ENCODE measurements at places on chromosomes 3 and 15.

DNA sequence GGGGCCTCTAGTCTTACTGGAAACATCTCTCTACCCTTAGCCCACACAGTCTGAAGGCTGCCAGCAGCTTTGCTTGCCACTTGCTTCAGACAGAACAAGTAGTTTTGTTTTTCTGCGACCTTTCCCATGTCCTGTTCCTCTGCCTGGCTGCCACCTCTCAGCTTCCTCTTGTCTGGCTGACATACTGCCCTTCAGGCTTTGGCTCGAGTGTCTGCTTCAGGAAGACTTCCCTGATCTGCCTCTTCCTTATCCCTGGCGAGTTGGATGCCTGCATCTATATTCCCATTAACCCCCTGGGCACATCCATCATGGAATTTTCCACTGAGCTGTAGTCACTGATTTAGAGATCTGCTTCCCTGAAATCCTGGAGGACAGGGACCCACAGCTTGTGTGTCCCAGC is 25.1 kb upstream of the CPNE9 start:
- no peak for DNase-seq

- no peak for DNase-seq
These were observed 5.9 kb downstream of the KY start for GRCh38 chr3:134644731-134645514.

DNA sequence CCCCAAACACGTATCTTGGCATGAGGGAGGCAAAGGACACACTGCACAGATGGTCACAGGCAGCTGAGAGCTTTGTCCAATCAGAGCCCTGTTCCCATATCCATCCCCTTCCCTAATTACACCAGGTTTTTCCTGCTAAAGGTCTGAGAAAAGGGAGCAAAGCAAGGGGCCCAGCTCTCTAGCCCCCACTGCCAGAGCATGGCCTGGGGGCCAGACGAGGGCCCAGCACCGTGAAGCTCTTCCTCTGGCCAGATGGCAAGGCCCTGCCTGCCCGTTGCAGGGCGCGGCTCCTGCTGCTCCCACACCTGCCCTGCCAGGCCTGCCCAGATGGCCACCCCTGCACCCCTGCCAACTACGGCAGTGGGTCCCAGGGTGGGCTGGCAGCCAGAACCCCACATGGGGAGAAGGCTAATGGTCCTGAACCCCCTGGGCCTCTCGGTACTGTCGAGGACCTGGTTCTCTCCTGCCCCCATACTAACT is 3.2 kb downstream of the SHF start:
- no peak for DNase-seq

DNA sequence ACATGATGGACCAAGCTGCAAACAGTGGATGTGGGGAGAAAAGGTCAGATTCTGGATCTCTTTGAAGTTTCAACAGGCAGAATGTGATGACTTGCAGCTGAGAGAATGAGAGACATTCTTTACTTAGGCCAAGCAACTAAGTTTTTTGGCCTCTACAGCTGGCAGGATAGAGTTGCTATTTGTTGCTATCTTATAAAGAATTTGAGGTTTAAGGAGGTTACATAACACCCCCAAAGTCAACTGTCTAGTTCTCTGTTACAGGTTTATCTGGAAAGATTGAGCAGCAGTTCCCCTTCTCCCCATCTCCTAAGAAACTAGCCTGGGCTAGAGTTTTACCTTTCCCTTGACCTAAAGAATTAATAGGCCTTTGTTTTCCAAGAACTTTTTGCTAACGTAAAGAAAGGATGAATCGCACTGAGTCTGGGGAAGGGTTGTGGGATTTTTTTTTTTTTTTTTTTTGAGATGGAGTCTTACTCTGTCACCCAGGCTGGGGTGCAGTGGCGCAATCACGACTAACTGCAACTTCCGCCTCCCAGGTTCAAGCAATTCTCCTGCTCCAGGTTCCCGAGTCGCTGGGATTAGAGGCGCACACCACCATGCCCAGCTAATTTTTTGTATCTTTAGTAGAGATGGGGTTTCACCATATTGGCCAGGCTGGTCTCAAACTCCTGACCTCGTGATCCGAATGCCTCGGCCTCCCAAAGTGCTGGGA is 26.6 kb upstream of the SLMAP start:
- no peak for DNase-seq

DNA sequence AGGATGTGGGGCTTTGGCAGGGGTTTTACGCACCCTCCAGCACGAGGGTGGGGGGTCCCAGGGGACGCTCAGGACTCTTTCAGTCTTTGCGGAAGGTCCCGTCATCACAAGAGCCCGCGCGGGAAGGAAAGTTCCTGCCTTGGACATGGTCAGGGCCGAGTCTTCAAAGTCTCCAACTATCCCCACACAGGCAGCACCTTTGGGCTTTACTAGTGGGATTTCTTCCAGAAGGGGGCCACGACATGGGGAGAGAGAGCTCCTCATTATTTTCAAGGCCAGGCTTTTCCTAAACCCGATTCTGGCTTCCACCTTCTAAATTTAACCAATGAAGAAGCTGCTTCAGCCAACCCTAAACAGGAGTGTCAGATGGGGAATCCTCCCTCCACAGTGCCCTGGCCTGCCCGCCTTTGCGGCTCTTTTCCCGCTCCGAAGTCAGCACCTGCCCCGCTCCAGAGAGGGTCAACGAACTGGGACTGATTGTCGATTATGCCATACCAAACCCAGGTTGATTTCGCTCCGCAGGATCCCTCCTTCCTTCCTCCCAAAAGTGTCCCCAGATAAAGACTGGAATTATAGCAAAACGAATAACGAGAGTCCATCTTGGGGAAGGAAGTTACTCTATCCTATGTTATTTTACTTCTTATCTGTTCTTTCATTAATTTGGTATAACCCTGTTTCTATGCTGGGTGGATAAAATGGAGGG is 11.0 kb downstream of the SHOX2 start:
- no peak for DNase-seq

DNA sequence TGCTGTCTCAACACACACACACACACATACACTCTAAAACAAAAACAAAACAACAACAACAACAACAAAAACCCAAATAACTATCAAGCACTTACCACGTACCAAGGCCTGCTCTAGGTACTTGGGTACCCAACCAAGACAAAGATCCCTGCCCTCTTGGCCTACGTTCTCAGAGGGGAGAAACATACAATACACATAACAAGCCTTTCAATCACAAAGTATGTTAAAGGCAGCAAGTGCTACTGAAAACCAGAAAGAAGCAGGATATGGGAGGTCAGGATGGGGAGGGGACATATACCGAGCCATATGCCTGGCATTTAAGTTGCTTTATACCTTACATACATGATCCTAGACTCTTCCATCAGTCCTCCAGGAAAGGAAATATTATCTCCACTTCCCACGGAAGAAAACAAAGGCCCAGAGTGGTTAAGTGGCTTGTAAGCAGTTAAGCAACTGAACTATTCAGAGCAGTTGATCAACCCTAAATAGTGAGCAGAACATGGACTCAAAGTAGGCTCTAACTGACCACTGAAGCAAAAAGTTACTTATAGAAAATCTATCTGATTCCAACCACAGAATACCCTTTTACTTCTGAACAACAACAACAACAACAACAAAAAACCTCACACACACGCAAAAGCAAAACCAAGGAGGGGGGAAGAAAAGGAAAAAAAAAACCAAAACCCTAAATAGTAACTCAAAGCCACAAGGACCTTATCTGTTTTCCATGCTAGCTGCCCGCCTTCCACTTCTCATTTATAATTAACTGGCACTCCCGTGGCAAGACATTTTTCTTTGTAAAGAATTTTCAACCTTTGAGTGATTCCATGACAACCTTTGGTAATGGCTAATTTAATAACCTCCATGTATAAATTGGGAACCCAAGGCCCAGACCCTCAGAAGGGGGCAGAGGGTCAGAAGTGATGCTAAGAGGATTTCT is 21.0 kb downstream of the PRICKLE2 start:
- DNase-seq = no peak

- DNase-seq = peak; percentile 31
These were observed 72.7 kb downstream of the MB21D2 start for GRCh38 chr3:192844836-192845525.

- DNase-seq = no peak
These were observed 2.8 kb downstream of the HES1 start for GRCh38 chr3:194138732-194139070.

- DNase-seq = peak; percentile 94
These were observed 43.1 kb upstream of the LIMD1 start for GRCh38 chr3:45551214-45552010.

GRCh38 chr15:92654662-92655061 is 913 bp downstream of the FAM174B start:
- no peak for DNase-seq

DNA sequence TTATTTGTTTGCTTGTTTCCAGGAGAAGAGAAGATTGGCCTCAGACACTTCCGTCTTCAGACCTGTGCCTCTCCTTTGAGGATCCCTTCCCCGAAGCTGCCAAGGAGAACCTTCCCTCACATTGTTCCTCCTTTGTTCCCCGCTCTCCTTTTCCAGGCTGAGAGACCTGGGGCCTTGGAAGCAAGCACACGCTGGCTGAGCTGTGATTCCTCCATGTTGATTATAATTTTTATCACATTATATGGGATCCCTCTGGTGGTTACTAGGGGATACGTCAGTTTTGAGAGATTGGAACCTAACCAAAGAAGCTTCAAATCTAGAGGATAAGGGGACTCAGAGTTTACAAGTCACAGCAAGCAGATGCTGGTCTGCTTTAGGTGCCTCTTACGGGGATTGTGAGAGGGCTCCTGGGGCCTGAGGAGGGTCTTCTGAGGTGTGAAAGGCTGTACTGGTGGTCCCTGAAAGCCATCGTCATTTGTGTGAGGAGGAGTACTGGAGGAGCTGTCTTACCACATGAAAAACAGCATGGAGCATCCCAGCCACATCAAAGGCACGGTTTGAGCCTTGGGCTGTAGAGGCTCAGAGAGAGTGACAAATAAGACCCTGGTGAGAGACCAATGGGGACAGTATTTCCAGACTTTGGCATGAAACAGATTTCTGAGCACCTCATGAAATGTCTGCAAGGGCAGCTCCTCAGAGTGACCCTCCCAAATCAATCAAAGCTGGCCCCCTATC is 760.1 kb upstream of the CFAP20DC start:
- DNase-seq = peak; percentile 64

DNA sequence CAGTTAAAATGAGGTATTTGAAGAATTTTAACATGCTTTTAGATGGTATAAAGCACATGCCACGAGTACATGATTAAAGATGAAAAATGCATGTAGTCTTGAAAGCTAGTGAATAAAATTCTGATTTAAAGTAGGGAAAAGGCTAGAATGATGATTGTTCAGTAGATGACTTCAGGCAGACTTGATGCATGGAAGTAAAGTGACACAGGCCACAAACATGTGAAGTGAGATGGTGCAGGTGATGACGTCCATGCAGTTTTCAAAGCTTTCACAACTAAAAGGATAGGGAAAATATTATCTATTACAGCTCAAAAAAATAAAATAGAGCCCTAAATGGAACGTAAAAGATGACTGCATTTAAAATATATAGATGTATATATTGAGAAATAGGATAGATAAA is 140.9 kb downstream of the TFG start:
- DNase-seq = no peak

- DNase-seq = no peak
These were observed 47.7 kb upstream of the AP4E1 start for GRCh38 chr15:50860824-50861223.

- no peak for DNase-seq
These were observed 55.0 kb downstream of the SETD5 start for GRCh38 chr3:9452417-9452816.

DNA sequence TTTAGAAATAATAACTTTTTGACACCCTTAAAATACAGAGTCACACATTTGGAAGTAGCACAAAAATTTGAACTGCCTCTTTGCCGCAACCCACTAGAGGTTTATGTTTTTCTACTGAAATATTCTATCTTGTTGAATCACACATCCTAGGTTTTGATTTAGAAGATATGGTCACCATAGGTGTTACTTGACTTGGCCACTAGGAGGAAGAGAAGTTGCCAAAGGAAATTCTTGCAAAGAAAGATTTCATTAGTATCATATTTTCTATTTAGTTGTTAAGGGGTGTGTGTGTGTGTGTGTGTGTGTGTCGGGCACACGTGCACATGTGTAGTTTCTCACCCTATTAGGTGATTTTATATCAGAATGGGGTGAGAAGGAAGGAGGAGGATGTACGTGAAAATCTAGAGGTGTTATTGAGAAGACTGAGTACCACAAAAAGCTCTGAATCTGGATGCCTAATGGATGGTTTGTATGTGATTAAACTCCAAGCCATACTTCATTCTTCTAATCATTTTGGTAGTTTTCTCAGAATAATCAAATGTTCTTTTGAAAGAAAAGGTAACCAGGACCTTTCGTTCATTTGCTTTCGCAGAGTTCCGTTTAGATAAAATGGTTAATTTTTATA is 31.5 kb downstream of the ZFAND6 start:
- DNase-seq = peak; percentile 25

DNA sequence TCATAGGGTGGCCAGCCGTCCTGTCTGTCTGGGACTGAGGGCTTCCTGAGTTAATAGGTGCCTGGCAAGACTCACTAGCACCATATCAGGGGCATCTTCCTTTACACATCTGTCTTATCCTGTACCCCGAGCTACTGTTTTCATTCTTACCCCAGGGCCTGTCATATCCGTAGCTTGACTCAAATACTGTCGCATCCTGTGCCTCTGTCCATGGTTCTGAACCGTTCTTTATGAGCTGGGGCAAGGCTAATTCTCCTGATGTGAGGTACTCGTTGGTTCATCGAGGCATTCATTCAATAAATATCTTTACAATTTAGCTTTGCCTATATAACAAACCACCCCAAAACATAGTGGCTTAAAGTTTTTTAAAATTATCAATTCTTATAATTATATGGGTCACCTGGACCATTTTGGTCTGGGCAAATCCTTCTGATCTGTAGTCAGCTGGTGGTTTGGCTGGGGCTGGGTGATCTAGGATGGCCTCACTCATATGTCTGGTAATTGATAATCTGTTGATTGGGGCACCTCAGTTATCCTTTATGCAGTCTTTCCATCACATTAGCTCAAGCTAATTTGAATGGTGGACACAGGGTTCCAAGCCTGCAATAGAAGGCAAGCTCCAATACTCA is 121.2 kb downstream of the TLE3 start:
- peak; percentile 69 for DNase-seq

GRCh38 chr15:43792761-43793476 is 799 bp downstream of the SERF2 start:
- DNase-seq = peak; percentile 20

GRCh38 chr3:11736136-11736833 is 92.6 kb upstream of the VGLL4 start:
- no peak for DNase-seq

- no peak for DNase-seq
These were observed 90.1 kb downstream of the TMCO5A start for GRCh38 chr15:38024293-38025091.

- no peak for DNase-seq
These were observed 9.3 kb upstream of the RPL29 start for GRCh38 chr3:52004906-52005395.

DNA sequence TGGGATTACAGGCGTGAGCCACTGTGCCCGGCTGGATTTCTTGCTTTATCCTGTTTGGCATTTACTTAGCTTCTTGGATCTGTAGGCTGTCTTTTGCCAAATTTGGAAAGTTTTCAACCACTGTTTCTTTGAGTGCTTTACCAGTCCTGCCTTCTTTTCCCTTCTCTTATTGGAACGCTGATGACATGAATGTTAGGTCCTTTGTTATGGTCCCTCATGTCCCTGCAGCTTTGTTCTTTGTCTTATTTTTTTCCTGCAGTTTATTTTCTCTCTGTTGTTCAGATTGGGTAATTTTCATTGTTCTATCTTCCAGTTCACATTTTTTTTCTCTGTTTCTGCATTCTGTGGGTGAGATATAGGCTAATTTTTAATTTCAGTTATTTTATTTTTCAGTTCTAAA is 25.0 kb downstream of the SH3GL3 start:
- DNase-seq = no peak

Data from PC-3 (cell line).